EH (cell line): ENCODE measurements at places on chromosomes 11 and 22.

- no peak for DNase-seq
Measured at GRCh38 chr11:32821517-32821916, 8.2 kb upstream of the PRRG4 start.

DNA sequence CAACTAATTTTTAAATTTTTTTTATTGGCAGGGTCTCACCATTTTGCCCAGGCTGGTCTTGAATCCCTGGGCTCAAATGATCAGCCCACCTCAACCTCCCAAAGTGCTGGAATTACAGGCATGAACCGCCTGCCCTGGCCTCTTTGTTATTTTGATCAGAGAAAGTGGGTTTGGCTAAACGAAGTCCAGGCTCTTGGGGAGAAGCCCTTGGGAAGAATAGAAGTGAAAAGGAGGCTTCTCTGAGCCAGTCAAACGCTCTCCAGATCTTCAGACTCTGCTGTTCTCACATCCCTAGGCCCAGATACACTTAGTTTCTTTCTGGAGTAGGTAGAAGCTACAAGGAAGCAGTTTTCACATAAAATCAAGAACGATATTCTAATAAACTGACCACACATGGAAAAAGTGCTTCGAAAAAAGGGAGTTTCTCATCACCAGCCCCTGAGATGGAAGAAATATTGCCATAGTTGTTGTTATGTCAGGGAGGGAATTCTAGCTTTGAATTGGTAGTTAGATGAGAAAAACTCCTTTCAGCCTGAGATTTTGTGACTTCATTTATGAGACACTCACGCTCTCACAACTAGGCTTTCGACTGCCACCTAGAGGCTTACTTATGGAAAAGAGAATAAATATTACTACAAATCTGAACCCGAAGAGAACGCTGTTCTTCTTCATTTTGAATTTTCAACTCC is 41.7 kb upstream of the AQP11 start:
- DNase-seq = peak; percentile 76

GRCh38 chr11:116686866-116687265 is 85.9 kb downstream of the BUD13 start:
- no peak for DNase-seq

- no peak for DNase-seq
Measured at GRCh38 chr11:120532832-120533196, 21.3 kb downstream of the GRIK4 start.

DNA sequence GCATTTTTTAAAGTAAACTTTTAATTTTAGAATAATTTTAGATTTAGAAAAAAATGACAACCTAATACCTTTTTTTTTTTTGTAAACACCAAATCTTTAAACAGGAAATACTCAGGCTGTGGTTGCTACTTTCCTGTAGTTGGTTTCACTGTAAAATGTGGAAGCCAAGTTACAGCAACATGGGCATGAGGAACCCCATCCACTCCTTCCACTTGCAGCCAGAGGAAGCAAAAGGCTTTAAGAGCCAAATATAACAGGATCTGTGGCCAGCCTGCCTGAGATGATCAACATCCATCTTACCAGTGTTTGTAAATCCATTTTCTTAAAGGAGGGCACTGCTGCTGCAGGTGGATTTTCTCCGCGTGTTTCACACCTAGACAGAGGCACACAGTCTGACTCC is 66.2 kb downstream of the TNRC6B start:
- DNase-seq = no peak

GRCh38 chr22:46064966-46065666 is 85.2 kb upstream of the PPARA start:
- peak; percentile 46 for DNase-seq
